Occipital lobe (tissue), 3 donors: ENCODE measurements at places on chromosomes 5 and 9.

GRCh38 chr9:122297512-122297911, 32.8 kb downstream of the MRRF start:
- no peak for DNase-seq

DNA sequence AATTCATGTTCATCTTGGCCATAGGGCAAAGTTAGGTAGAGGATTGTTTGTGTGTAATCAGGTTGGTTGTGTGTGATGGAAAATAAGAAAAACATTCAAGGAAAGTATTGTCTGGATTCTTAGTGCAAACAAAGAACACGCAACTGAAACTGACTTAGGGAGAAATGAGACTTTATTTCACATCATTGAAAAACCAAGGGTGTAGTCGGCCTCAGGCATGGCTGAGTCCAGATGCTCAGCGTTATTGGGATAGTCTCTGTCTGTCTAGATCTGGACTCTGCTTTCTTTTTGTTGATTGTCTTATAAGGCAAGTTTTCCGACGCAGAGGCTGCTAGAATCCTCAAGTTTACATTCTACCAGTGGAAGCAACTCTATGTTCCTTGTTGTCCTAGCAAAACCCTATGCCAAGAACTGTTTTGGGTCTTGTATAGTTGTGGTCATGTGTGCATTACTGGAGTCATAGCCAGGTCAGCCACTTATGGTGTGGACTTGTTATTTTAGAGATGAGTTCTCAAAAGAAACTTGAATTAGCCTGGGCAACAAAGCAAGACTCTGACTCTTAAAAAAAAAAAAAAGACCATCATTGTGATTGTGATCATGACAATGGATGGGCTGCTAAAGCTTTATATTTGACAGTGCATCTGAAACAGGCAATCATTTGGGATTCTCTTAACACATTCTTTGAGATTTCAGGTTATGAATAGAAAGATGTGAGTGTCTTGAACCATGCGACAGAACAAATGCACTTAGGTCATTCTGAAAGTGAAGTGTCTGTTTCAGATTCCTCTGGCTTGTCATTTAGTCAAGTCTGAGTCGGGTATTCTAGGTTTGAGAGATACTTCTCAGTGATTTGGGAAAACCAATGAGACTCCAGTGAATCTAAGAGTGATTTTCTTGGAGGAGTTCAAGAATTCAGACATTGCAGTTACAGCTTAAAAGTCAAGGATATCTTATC, 82.6 kb downstream of the DOCK2 start:
- no peak for DNase-seq

GRCh38 chr9:91771027-91771426, 179.0 kb downstream of the ROR2 start:
- no peak for DNase-seq

DNA sequence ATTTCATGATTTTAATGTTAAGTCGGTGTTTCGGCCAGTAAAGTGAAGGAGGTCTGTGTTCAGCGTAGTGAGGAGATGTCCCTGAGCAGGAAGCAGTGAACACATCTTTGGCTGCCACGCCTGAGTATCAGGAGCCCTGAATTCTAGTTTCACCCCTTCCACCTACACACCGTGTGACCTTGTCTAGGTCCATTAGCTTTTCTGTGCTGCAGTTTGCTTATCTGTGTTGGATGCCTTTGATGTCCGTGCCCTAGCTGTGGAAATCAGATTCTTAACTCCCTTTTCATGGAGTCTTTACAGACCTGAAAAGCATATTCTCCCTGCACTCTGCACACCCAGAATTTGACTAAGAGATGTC, 601 bp downstream of the FBXO38 start:
- no peak for DNase-seq

DNA sequence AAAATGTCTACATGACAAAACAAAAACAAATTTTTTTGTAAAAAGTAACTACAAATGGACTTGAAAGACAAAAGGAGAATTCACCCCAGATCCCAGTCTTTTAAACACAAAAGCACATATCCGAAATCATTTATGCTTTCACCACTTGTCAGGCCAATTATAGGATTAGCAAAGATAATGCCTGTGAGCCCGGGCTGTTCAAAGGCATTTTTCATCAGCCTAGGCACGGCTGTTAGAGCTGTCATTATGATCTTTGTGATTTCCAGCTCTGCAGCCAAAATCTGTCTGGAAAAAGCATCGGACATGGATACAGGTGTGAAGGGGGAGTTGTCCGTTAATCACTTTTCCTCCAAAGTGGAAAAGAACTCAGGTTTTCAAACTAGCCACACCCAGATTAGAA, 23.6 kb upstream of the RAB14 start:
- no peak for DNase-seq

DNA sequence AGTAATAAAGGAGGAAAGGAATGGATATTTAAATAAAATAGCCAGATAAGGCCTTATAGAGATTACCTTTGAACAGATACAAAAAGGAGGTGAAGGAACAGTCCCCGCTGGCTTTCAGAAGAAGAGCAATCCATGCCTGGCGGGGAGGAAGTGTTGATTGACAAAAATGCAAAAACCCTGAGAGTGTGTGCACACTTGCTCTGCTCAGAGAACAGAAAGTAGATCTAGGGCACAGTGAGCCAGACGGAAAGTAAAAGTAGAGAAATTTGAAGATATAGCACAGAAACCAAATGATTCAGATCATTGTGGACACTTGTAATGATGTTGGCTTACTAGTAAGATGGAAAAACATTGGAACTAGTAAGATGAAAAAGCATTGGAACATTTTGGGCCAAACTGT, 720.6 kb downstream of the PTPRD start:
- DNase-seq = no peak

DNA sequence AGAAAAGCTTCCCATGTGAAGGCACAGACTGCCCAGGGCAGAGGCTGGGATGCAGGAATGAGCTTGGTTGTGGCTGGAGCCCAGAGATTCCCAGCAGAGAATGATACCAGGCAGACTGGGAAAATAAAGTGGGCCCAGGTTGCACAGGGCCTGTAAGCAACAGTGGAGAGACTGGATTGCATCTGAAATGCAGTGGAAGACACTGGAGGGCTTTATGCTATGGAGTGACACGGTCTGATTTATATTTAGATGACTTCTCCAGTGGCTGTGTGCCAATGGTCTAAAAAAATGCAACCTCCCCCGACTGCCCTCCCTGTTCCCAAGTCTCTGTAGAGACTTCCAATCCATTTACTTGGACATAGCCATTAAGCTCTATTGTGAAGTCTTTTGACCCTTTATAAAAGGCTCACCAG, 951.1 kb upstream of the DMAC1 start:
- no peak for DNase-seq

- DNase-seq = no peak
These were observed 11.6 kb downstream of the NDST1 start for GRCh38 chr5:150519560-150519945.

GRCh38 chr5:98635656-98636055, 137.8 kb upstream of the RGMB start:
- DNase-seq = no peak

DNA sequence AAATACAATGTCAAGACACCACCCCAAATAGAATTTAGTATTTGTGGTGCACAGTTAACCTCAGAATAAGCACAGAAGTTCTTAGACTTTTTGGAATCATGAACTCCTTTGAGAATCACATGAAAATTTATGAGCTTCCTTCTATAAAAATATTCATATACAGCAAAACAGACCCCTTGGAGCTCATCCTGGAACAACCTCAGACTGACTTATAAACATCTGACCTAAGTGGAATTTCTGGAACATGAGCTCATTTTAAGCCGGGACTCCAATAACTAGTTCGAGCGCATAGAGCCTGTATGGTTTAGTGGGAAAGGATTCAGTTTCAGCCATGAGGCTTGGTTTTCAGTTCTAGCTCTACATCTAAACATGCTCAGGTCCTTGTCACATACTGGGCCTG, 192.3 kb downstream of the DEPDC1B start:
- no peak for DNase-seq

GRCh38 chr9:15867988-15868387, 315.1 kb downstream of the CCDC171 start:
- no peak for DNase-seq

GRCh38 chr9:79657891-79658290, 86.1 kb downstream of the TLE4 start:
- no peak for DNase-seq

DNA sequence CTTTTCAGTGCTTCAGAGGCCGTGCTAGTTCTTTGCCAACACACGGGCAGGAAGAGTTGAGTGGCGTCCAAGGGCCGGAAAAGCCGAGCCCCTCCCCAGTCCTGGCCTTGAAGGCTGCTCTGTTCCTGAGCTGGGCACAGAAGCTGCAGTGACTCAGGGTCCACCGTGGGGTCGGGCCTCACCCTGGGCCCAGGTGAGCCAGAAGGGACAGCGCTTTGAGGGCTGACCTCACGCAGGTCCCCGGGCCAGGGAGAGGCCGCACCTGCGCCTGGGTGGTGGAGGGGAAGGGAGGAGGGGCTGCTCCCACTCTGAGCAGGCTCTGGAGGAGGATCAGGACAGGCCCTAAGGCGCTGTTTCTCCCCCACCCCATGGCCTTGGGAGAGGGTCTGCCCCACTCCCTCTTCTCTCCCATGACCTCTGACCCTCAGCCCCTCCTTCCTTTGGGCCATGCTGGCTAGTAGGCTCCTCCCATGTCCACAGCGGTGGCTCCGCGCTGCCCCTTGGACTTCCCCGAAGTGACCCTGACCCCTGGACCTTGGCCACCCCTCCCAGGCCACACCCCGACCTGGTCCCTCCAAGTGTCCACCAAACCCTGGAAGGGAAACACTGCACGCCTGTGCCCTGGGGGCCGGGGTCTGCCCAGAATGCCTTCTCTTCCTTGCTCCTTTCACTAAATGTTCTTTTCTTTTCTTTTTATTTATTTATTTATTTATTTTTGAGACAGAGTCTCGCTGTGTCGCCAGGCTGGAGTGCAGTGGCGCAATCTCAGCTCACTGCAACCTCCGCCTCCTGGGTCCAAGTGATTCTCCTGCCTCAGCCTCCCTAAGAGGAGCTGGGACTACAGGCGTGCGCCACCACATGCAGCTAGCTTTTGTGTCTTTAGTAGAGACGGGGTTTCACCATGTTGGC, 19.7 kb upstream of the SLC6A19 start:
- no peak for DNase-seq

GRCh38 chr5:15344954-15345353, 155.0 kb upstream of the FBXL7 start:
- DNase-seq = no peak

DNA sequence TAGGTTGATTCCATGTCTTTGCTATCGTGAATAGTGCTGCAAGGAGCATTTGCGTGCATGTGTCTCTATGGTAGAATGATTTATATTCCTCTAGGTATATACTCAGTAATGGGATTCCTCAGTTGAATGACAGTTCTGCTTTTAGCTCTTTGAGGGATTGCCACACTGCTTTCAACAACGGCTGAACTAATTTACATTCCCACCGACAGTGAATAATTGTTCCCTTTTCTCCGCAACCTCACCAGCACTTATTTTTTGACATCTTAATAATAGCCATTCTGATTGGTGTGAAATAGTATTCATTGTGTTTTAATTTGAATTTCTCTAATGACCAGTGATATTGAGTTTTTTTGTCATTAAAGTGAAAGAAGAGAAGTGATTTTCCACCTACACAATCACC, 18.5 kb downstream of the IFNA5 start:
- DNase-seq = no peak

DNA sequence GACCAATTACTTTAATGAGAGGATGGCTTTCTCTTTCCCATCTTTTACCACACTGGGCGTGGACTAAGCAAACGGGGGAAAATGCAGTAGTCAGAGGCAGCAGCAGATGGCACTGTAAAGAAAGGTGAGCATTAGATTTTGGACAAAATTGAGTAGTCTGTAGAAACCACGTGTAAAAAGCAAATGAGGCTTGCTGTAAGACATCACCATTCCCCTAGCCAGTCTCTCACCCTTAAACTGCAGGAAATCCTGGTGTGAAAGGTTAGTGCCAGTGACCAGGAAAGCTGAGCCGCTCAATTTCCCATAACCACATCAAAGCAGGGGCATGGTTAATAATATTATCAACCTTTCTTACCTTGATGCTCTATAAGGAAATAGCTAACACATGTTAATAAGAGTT, 31.8 kb downstream of the SPATA31C2 start:
- DNase-seq = no peak

DNA sequence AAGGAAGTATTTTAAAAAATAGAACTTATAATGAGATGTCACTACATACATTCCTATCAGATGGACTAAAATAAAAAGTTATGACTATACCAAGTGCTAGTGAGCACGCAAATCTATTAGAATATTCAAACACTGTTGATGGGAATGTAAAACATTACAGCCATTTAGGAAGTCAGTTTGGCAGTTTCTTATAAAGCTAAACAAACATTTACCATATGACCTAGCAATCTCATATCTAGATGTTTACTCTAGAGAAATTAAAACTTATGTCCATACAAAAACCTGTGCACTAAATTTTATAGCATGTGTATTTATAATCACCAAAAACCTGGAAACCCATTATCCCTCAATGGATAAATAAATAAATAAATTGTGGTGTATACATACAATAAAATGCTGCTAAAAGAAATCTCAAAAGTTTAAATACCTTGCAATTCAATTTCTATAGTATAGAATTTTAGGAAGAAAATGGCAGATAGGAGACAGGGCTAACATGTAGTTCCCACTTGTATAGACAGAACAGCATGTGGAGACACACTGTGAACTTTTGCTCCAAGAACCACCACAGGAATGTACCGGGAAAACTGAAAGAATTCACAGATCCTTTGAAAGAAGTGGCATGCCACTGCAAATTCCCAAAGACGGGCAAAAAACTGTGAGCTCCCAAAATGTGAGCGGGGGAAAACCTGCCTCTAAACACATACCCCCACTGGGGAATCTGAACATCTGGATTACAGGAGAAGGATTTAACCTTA, 174.6 kb upstream of the SPEF2 start:
- no peak for DNase-seq

DNA sequence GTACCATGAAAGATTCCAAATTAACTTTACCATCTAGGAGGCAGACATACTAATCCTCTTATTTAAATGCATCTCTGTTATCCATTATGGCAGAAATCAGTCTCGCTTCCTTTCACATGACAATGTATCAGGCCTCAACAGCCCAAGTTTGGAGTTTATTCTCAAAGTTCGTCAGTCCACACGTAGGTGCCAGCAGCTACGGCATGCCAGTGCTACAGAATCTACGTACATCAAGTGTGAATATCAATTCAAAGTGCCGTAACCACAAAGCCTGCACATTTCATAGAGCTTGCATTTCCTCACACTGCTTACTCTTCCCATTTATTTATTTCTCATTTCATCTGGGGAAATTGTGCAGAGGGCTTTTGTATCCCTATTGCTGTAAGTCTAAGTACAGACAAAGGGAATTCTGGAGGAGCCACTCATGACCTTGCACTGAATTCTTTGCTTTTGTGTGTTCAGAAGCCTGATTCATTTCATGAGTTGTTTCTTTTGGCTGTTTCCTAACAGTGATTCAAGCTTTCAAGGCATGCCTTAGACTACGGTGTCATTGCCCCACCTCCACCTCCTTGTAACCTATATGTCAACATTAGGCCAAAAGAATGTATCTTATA, 10.0 kb downstream of the ENC1 start:
- no peak for DNase-seq
